Occipital lobe (tissue), 3 donors: ENCODE measurements at places on chromosomes 12 and 14.

GRCh38 chr12:80988986-80989385, 51.3 kb upstream of the LIN7A start:
- no peak for DNase-seq

DNA sequence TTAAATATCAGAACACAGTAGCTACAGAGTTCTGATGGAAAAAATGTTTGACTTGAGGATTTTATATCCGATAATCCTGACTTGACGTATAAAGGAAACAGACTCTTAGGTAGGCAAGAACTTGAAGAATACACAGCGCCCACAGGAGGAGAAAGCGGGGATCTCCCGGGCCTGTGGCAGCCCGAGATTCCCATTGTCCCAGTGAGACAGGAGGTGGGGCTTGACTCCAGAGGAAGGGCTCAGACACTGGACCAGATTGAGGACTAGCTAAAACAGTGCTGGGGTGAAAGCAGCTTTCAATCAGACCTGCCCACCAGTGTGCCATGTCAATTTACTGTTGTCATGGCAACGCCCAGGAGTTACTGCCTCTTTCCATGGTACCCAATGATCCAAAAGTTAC, 51.1 kb upstream of the C14orf180 start:
- no peak for DNase-seq

- DNase-seq: no peak
These were observed 7.8 kb downstream of the METTL3 start for GRCh38 chr14:21503376-21503775.

DNA sequence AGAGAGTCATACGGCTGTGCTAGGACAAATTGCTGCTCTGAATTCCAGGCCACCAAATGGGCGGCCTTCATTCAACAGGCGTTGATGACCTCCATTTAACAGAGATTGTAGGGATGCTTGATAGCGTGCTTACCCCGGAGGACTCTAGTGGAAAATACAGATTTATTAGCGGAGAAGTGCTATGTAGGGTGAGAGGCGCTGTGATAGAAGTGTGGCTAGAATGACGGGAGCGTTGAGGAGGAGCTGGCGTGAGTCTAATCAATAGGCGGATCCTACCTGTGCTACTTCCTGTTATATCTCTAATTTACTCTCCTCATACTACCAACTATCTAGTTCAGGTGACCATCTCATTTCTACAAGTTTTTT, 668 bp downstream of the MRPS35 start:
- DNase-seq: no peak

GRCh38 chr12:113088037-113088436, 31.5 kb downstream of the DTX1 start:
- no peak for DNase-seq

- no peak for DNase-seq
These were observed 231.1 kb downstream of the CACNA1C start for GRCh38 chr12:2283916-2284315.

GRCh38 chr14:35051796-35052195, 5.7 kb downstream of the FAM177A1 start:
- DNase-seq: no peak

DNA sequence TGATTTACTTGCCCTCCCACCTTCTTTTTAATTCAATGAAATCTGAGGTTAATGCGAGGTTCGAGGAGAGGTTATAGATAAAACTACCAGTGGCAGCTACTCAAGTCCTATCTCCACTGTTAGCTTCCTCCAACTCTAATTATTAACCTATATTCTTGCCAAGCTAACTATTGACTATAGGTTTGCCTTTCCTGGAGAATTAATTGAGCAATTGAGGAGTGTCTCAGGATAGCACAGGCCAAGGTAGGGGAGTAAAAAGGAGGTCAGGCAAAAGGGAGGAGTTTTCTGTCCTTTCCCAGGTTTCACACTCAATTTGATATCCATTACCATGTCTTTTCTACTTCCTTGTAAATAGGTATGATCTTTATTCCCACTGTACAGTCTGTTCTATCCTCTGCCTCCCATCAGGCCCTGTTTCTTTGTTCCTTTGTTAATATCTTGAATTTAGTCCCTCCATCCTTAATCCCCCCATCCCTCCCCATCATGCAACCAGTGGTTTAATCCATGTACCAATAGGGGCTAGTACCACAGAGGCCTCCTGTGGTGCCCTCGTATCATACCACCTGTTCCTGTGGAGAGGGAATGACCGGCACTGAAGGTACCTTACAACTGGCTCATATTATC, 3.7 kb upstream of the SUOX start:
- DNase-seq: no peak
